ENCODE measurements at places on chromosomes 7 and 10. TPM values are rescaled to one million over a fixed set of nuclear protein-coding genes. Genes with fewer than 3 reads are reported as not detected.

LBX1 gene
- total RNA-seq: not detected

C10orf143 gene
- 2.4 TPM for total RNA-seq

CAV2 gene
- total RNA-seq: not detected

NUTM2E gene
- not detected for total RNA-seq

ANKRD30A gene
- not detected for total RNA-seq

ELAPOR2 gene
- 1.0 TPM for total RNA-seq

C10orf53 gene
- not detected for total RNA-seq

FKBP6 gene
- total RNA-seq: not detected

ERVW-1 gene
- total RNA-seq: not detected

SMKR1 gene
- 3.6 TPM for total RNA-seq

FAM25C gene
- not detected for total RNA-seq

STRIP2 gene
- 11.3 TPM for total RNA-seq

HOXA11 gene
- 0.20 TPM for total RNA-seq

TMEM178B gene
- total RNA-seq: 8.2 TPM

TEX36 gene
- not detected for total RNA-seq

ARHGEF35 gene
- total RNA-seq: not detected

NPC1L1 gene
- total RNA-seq: not detected

PILRA gene
- 3.7 TPM for total RNA-seq

SRRM3 gene
- not detected for total RNA-seq

GIMAP8 gene
- 13.7 TPM for total RNA-seq

DKK1 gene
- not detected for total RNA-seq

DEPP1 gene
- 0.53 TPM for total RNA-seq

STAM gene
- 24.4 TPM for total RNA-seq

TMEM72 gene
- total RNA-seq: not detected

SCART1 gene
- 3.6 TPM for total RNA-seq

VAX1 gene
- not detected for total RNA-seq

GDF10 gene
- total RNA-seq: not detected

STOX1 gene
- total RNA-seq: 0.19 TPM

IFIT1B gene
- not detected for total RNA-seq

CHN2 gene
- 0.70 TPM for total RNA-seq

TSPAN14 gene
- 76.6 TPM for total RNA-seq

LRRN3 gene
- total RNA-seq: 4.6 TPM

SEMA3E gene
- total RNA-seq: not detected

GCC1 gene
- 21.8 TPM for total RNA-seq

HECTD2 gene
- total RNA-seq: 3.2 TPM

OR2A7 gene
- total RNA-seq: not detected

ABCB1 gene
- 15.1 TPM for total RNA-seq

PAPSS2 gene
- total RNA-seq: 2.6 TPM

SLC13A1 gene
- total RNA-seq: not detected

ZNF117 gene
- total RNA-seq: 8.0 TPM

SH2D4B gene
- total RNA-seq: 0.25 TPM

ANKRD1 gene
- not detected for total RNA-seq

ENTPD1 gene
- total RNA-seq: 111 TPM

FLNC gene
- not detected for total RNA-seq

SUPV3L1 gene
- total RNA-seq: 60.8 TPM

VSIR gene
- 19.7 TPM for total RNA-seq

KAZALD1 gene
- total RNA-seq: not detected

EGR2 gene
- 14.3 TPM for total RNA-seq

PNLIPRP3 gene
- not detected for total RNA-seq

HOXA3 gene
- not detected for total RNA-seq

PIK3CG gene
- 64.2 TPM for total RNA-seq

KCNH2 gene
- not detected for total RNA-seq

CHRM2 gene
- total RNA-seq: not detected

ZNF25 gene
- total RNA-seq: 10.5 TPM

LLCFC1 gene
- not detected for total RNA-seq

EXOC4 gene
- 78.5 TPM for total RNA-seq

CHAT gene
- not detected for total RNA-seq

RAPGEF5 gene
- 1.1 TPM for total RNA-seq

GPR85 gene
- 0.08 TPM for total RNA-seq

LDB3 gene
- total RNA-seq: not detected
